ENCODE measurements at places on chromosomes 4 and X.

DNA sequence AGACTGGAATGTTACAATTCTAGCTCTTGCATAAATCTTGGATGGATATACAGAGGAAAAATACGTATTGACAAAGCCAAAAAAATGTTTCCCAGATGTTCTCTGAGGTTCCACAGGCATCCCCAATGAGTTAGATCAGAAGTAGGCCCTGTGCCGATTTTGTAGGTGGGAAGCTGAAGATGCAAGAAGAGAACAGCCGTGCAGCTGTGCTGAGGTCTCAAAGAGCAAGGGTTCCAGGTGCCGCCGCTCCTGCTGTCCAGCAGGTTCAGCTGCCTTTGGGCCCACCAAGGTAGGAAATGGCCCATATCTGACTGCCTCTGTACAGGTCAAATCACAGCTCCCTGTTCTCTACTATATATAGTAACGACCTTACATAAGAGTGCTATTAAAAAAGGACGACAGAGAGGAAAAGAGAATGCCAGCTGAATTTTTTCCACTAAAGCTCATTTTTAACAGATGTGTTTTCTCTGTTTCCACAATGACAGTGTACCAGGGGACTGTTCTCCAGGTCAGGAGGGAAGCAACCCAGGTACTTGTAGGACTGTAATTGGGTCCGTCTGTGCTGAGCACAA, 155.6 kb downstream of the CBR4 start:
- no peak for DNase-seq

GRCh38 chr4:20544645-20545044, 155.6 kb upstream of the PACRGL start:
- DNase-seq: peak; percentile 46

DNA sequence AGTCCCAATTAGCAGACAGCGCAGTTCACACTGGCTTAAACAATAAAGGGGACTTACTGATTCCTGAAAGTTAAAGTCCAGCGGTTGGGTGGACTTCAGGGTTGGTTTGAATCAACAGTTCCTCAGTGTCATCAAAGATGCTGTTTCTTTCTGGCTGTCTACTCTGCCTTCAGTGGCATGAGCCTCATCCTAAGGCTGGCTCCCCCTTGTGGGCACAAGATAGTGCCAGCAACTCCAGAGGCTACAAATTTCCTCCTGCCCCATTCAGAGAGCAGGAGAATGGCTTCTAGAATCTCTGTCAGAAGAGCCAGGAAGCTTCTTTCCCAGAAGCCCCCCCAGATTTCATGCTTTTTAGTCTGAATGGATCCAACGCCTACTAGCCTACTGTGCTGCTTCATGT, 82.4 kb upstream of the MTM1 start:
- peak; percentile 5 for DNase-seq

GRCh38 chr4:11297201-11297600, 131.5 kb downstream of the HS3ST1 start:
- DNase-seq: no peak

DNA sequence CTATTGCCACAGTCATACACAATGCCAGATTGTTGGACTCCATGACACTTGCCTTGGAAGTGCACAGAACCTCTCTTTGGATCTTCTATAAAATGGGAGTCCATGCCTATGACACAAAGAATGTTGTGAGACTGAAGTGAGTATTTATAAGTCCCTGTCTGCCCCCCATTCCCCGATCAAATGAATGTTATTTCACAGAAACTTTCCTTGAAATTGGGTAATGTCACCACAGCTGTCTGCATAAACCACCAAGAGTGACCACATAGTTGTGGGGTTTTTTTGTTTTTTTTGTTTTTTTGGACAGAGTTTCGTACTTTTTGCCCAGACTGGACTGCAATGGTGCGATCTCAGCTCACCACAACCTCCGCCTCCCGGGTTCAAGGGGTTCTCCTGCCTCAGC, 27.1 kb upstream of the REST start:
- DNase-seq: no peak

- no peak for DNase-seq
These were observed 118.7 kb upstream of the AP1S2 start for GRCh38 chrX:15973299-15973698.

- DNase-seq: no peak
These were observed 186.5 kb downstream of the RAP1GDS1 start for GRCh38 chr4:98447648-98448047.

- no peak for DNase-seq
These were observed 5.7 kb downstream of the GPRIN3 start for GRCh38 chr4:89301902-89302301.

DNA sequence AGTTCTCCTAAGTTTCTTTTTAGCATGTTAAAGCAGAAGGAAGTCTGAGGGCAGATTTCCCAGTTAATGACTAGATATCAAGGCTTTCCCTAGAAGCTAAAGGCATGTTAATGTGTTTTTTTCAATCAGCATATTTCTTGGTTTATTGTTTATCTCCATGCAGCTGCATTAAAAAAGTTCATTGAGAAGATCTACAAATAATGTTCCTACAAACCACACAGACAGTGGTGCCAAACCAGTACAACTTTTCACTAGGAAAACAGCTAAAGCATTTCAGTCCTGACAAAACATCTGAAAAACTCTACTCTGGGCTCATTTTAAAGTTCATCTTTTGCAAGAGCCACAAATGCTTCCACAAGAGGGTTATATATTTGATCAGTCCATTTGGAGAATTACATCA, 320.0 kb downstream of the ADGRL3 start:
- DNase-seq: no peak

GRCh38 chrX:74490247-74490646, 69.0 kb downstream of the SLC16A2 start:
- DNase-seq: no peak

GRCh38 chr4:74203467-74203866, 45.5 kb downstream of the MTHFD2L start:
- no peak for DNase-seq

DNA sequence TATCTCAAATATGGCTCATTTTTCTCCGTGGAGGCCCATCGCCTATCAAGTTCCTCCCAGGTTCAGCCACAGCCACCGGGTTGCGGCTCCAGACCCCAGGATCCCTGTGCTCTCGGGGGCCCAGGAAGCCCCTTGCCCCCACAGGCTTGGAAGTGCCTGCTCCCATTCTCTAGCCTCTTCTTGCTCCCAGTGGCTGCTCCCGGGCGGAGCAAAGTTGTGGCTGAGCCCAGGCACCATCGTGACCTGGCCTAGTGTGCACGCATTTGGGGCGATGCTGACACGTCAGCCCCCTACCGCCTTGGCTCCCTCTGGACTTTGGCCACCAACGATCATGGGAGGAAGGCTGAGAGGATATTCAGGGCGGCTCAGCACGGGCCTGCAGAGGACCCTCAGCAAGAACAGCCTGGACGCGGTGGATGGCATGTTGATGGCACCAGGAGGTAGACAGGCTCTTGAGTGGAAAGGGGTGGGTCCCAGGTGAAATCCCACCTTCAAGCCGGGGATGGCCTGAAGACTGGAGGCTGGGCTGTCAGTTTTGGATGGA, 419.4 kb upstream of the AGA start:
- DNase-seq: no peak

DNA sequence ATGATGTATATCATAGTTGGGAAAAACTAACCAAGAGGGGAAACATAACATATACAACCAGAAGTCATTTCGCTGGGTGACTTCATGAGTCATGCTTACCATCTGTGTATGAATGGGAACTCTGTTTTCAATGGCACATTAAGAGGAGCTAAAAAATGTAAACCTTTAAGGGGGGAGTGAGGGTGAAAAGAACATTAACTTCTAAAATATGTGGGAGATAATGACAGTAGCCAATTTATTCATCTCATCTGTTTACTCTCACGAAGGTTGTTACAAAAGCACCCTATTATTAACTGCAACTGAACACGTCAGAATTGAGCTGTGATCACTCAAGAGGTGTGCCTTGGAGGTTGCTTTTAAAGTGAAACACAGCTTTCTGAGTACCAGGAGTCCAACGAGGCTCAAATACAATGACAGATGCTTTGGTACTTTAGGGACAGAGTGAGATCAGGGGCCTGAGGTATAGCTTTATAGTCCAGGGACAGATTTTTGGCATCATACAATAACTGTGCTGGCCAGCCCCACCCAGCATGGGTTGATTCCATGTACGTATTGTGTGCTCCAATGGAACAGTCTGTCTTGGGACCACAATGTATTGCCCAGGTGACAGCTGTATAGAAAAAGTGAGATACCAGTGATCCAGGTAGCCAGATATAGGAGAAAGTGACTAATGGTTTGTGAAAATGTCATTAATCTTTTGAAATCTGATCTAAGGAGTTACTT, 107.3 kb downstream of the AMMECR1 start:
- no peak for DNase-seq

- no peak for DNase-seq
These were observed 1.0 kb upstream of the UGT8 start for GRCh38 chr4:114597410-114598115.
